ENCODE measurements at places on chromosomes 16 and 17.

DNA sequence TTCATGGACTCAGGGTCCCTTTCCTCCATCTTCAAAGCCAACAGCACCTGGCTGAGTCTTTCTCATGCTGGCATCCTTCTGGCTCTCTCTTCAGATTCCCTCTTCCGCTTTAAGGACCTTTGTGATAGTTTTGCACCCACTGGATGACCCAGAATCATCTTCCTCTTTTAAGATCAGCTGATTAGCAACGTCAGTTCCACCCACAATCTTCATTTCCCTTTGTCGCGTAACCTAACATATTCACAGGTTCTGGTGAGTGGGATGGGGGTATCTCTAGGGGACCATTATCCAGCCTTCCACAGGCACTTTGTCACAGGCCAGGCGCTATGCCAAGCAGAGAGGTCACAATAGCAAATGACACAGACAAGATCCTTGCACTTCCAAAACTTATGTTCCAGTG is 593.8 kb downstream of the MAF start:
- no peak for DNase-seq

DNA sequence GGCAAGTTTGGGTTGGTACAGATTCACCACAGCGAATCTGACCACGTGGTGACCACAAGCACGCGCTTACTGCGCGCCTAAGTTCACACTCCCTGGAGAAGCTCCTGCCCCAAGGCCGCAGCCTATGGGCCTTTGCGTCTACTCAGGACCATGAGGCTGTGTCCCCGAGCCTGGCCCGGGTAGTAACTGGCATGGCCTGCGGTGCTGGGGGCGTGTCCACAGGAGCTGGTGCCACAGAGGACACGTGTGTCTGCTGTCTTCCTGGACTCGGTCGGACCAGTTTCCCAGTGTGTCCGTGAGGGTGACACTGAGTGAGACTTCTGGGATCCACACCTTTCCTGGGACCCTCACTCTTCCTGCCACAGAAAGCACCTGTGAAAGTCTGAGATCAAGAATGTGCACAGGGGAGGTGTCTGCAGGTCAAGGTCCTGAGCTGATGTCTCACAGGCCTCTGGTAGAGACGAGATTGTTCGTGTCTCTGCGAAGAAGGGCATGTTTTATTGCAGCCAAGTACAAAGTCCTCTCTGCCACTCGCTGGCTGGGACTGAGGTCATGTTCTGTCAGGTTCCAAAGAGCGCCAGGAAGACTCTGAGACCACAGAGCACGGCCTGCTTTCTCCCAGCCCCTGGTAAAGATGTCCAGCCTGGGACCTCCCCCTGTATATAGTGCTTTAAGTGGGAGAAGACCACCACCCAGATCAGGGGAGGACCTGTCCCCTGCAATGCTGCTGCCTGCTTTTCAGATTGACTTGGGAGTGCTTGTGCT is 25.2 kb upstream of the CAPN15 start:
- DNase-seq, result no peak

- no peak for DNase-seq
These were observed 28.1 kb upstream of the MED9 start for GRCh38 chr17:17448723-17449122.

DNA sequence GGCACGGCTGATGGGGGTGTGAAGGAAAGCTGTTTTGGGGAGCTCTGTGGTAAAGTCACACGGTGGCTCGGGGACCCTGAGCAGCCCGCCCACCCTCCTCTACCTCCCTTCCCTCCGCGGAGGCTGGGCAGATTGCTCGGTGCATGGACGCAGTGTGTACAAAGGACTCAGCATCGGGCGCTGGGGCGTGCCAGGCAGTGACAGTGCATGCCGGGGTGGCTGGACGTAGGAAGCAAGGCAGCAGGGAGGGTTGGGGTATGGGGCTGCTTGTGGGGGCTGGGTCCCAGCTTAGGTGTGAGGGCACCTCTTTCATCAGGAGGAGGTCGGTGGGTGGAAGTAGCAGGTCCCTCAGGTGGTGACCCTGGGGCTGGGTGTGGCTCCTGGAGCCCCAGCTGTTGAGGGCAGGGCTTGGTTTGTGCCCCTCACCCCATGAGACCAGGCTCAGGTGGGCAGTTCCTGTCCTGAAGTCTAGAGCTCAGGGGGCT is 159.9 kb upstream of the GSE1 start:
- no peak for DNase-seq

- DNase-seq, result no peak
These were observed 26.7 kb upstream of the ERN1 start for GRCh38 chr17:64156670-64157069.

GRCh38 chr17:80091376-80091775 is 10.0 kb upstream of the GAA start:
- no peak for DNase-seq

GRCh38 chr16:76696876-76697275 is 419.7 kb downstream of the CNTNAP4 start:
- DNase-seq, result no peak

GRCh38 chr17:79410681-79411080 is 200.2 kb downstream of the RBFOX3 start:
- no peak for DNase-seq
